Fibroblast of skin of left biceps (primary cell): ENCODE measurements at places on chromosomes 4 and X.

- peak; percentile 3 for DNase-seq
Observed at GRCh38 chr4:150769248-150769647, 187.3 kb downstream of the MAB21L2 start.

- DNase-seq: no peak
Observed at GRCh38 chr4:57607566-57608180, 497.5 kb upstream of the IGFBP7 start.

DNA sequence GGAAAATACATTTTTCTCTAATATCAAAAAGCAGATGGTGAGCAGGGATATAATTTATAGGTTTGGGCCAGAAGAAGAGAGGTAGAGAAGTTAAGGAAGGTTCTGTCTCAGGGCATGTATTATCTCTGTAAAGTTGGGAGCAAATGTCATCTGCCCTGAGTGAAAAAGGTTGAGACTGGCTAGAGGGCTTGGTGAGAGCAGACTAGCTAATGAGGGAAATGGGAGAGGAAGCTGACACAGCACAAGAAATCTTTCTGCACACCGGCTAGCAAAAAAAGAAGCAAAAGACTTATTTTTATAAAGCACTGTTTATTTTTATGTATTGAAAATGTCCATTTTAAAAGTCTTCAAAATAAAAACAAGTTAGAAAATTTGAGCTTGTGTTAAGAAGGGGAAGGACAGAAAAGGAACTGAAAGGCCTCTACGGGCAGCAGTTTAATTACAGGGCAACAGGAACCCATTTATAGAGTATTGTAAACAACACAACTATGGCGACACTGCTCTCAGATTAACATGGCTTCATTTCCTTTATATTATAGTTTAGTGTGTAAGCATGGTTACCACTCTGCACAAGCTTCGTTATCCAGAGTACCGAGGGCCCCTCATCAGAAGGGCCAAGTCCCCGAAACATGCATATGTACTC lies 17.4 kb downstream of the CD40LG start:
- DNase-seq: no peak

- DNase-seq: no peak
Observed at GRCh38 chr4:186915816-186916215, 192.2 kb upstream of the FAT1 start.

DNA sequence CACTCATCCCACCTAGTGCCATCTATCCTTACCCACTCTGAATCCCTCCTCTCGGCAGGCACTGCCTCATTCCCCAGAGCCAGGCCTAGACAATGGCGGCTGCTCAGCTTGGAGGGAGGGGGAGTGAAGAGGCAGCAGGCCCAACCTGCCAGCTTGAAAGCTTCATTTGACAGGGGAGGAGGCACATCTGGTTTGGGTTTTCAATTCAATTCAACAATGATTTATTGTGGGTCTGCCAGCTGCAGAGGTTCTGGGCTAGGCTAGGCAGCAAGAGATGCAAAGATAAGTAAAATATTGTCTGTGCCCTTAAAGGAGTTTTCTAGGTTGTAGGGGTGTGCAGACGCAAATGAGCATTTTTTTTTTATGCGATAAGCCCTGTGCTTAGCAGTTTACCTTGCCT lies 58.5 kb downstream of the RTL9 start:
- DNase-seq: no peak

DNA sequence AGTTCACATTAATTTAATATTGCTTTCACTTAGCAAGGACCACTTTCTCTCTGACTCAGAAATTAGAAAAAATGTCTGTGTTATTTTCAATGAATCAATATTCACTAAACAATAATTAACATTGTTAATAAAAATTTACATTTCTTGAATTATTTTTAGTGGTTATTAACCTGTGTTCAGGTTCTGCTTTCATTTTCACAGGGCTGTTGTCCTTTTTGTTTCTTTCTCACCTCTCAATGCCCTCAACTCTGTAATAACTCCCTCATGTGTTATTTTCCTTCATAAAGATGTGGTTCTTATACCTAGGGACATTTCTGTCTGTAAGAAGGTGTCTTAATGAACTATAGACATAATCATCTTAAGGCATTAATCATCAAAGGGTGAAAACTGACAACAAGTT lies 43.1 kb upstream of the PRR27 start:
- no peak for DNase-seq

GRCh38 chr4:3447431-3448395 lies 5.9 kb downstream of the HGFAC start:
- DNase-seq: no peak

- no peak for DNase-seq
Observed at GRCh38 chr4:19403786-19404370, 847.8 kb upstream of the SLIT2 start.

DNA sequence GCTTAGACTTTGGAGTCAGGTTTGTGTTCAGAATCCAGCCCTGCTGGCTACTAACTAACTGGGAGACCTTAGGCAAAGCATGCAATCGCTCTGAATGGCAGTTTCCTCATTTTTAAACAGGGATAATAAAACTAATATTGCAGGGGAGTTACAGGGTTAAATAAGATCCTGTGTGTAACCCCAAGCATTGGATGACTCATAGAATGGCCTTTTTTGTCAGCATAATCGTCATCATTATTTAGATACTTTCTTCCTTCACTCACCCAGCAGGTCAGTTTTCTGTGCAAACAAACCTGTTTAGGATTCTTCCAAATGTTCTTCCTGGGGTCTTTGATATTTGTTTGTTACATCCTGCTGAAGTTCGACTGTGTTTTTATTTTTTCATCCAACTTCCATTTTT lies 208.2 kb downstream of the EVC2 start:
- no peak for DNase-seq

- DNase-seq: no peak
Observed at GRCh38 chr4:138438608-138439007, 196.5 kb upstream of the SLC7A11 start.

- DNase-seq: no peak
Observed at GRCh38 chr4:123510221-123510620, 113.6 kb downstream of the SPRY1 start.

DNA sequence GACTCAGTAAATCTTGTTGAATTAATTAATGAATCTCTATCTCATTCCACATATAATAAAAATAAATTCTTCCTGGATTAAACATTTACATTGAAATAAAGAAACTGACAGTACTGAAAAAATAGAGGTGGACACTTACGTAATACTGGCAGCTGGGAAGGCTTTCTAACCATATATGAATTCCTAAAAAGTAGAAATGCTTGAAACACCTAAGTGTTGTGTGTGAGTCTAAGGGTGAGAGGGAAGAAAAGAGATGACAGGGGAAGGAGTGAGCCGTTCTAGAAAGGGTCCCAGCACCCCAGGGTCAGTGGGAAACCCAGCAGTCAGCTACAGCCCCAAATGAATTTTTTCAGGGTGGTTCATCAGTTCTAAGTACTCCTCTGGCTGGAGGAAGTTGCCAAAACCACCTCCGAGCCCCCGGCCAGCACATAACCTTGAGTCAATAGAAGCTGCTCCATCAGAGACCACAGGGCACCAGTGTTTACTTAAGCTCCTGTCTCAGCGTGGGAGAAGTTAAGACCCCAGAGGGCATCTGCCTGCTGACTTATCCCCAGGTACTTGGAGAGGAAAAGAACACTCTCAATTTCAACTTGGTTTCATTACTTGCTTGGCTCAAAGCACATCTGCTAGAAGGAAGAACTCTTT lies 18.3 kb downstream of the GAB3 start:
- DNase-seq: no peak

- DNase-seq: no peak
Observed at GRCh38 chr4:95181243-95181995, 367.4 kb downstream of the UNC5C start.
